ENCODE measurements at places on chromosomes 16 and 17.

- DNase-seq: no peak
- H3K27me3 ChIP-seq: no peaks in the 10 kb centered on the region
- no peak overlapping the region for H3K4me3 ChIP-seq
- no peak overlapping the region for H3K27ac ChIP-seq
Measured at GRCh38 chr17:78448356-78448993, 70.0 kb downstream of the PGS1 start.

DNA sequence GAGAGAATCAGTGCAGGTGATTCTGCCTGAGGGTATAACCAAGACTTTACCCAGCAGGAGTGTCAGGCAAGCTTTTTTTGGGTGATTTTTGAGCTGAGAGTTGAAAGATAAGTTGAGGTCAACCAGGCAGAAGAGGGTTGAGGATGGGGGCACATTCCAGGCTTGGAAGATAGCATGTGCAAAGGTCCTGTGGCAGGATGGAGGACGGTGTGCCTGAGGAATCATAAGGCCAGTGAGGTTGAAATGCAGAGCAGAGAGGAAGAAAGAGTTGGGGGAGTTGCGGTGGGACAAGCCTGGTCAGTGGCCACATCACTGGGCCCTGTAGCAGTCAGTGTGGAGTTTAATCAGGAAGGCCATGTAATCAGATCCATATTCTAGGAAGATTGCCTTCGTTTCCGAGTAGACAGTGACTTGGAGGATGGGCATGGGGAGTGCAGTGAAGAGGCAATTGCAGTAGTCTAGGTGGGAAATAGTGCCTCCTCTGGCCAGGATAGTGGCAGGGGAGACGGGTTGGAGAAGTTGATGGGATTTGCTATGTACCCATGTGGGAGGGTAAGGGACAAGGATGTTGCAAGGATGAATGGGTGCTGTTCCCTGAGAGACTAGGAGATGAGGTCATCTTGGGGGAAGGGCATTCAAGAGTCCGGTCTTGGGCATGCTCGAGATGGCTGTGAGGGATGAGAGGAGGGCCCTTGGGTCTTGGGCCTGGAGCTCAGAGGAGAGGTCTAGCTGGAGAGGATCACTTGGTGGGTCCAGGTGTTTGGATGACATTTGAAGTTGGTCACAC lies 3.9 kb downstream of the PLEKHG4 start:
- no peaks in the 10 kb centered on the region for H3K4me1 ChIP-seq
- no peak overlapping the region for H3K4me3 ChIP-seq
- no peak overlapping the region for H3K27ac ChIP-seq
- peaks cover 5% of the 10 kb centered on the region for H3K27me3 ChIP-seq
- no peak for DNase-seq

DNA sequence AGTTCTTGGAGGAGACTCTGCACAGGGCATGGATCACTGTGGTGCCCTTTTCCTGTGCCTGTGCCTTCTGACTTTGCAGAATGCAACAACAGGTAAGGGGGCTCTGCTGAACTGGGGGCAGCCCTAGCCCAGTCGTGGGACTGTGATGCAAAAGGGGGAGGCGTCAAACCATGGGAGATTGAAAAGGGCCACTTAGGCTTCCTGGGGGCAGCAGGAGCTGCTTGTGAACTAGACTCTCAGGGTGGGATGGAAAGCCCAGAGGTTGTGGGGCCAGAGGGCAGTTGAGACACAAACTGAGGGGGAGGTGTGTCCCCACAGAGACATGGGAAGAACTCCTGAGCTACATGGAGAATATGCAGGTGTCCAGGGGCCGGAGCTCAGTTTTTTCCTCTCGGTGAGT lies 19.6 kb downstream of the ADGRG5 start:
- peaks cover 9% of the 10 kb centered on the region for H3K27me3 ChIP-seq
- no peak overlapping the region for H3K4me3 ChIP-seq
- peaks cover 4% of the 10 kb centered on the region for H3K4me1 ChIP-seq
- H3K36me3 ChIP-seq: no peaks in the 10 kb centered on the region
- DNase-seq: peak; percentile 42

- no peaks in the 10 kb centered on the region for H3K27me3 ChIP-seq
- H3K27ac ChIP-seq: peak overlapping the region; percentile 22
- H3K4me1 ChIP-seq: peaks cover 37% of the 10 kb centered on the region
- peak overlapping the region; percentile 61 for H3K4me3 ChIP-seq
- no peak for DNase-seq
- peaks cover 36% of the 10 kb centered on the region for H3K36me3 ChIP-seq
Measured at GRCh38 chr17:76561799-76562268, 22.0 kb downstream of the PRCD start.
